ENCODE measurements at places on chromosomes 7 and 10.

- DNase-seq: no peak
Observed at GRCh38 chr7:45582868-45583277, 8.7 kb downstream of the ADCY1 start.

DNA sequence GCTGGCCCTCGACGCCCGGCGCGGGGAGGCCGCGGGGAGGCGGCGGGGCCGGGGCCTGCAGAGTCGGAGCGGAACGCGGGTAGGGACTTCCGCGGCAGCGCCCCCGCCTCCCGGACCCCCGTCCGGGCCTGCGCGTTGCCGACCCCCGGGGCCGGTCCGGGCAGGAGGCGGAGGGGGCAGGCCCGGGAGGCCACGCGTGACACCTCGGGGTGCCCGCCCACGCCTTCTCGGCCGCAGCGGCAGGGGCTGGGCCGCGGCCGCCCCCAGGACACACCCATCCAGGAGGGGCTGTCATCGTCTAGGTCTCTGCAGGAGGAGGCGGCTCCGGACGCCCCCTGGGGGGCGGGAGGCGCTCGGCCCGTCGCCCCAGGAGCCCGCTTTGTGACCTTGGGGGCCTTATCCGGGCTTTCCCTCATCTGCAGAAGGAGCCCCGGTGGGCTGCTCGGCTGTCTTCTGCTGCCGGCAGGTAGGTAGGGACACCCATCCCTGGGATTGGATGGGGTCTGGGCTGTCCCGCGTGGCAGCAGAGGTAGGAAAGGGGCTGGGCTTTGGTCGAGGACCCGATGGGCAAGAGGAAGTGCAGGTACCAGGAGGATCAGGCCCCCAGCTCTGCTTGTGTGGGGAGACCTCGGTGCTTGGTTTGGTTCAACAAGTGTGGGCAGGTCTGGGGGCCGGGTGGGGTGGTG is 569 bp downstream of the ZNF316 start:
- peak; percentile 35 for DNase-seq

- no peak for DNase-seq
Observed at GRCh38 chr10:91557651-91558111, 75.2 kb downstream of the PPP1R3C start.

GRCh38 chr7:4944939-4945338 is 14.0 kb downstream of the MMD2 start:
- DNase-seq: no peak

GRCh38 chr7:123580406-123581161 is 21.0 kb upstream of the ASB15 start:
- DNase-seq: peak; percentile 22

DNA sequence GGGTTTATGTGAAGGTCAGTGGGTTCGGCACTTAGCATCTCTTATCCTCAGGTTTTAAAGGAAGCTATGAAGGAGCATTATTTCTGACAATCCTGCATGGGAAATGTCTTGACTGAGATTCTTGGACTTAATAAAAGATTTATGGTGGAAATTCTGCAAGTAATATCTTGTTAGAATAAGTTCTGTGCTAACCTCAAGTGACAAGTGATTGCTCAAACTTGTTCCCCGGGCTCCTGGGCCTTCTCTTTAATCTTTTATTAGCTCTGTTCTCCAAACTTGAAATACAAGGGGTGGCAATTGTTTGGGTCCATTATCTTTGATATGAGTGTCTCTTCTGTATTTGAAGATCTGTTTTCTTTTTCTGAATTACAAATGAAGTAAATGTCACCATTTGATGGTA is 140.6 kb upstream of the CTBP2 start:
- DNase-seq: no peak

- DNase-seq: no peak
Observed at GRCh38 chr10:16901106-16901505, 83.9 kb upstream of the RSU1 start.

DNA sequence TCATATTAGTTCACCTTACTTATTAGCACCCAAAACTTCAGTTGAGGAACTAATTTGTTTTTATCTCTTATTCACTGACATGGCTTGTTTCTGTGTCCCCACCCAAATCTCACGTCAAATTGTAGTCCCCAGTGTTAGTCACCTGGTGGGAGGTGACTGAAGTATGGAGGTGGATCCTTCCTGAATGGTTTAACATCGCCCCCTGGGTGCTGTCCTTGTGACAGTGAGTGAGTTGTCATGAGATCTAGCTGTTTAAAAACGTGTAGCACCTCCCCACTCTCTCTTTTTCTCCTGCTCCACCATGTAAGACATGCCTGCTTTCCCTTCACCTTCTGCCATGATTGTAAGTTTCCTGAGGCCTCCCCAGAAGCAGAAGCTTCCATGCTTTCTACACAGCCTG is 75.0 kb upstream of the HECTD2 start:
- no peak for DNase-seq

- DNase-seq: no peak
Observed at GRCh38 chr7:22723637-22724036, 3.4 kb upstream of the IL6 start.

GRCh38 chr10:116385994-116386809 is 41.4 kb upstream of the PNLIPRP3 start:
- DNase-seq: no peak

GRCh38 chr7:113873554-113874151 is 45.2 kb downstream of the PPP1R3A start:
- DNase-seq: no peak

GRCh38 chr10:44024356-44025116 is 360.4 kb downstream of the CXCL12 start:
- no peak for DNase-seq

All from colonic mucosa (tissue), 4 donors.